Fibroblast of pulmonary artery (primary cell): ENCODE measurements at places on chromosomes 7 and 10.

DNA sequence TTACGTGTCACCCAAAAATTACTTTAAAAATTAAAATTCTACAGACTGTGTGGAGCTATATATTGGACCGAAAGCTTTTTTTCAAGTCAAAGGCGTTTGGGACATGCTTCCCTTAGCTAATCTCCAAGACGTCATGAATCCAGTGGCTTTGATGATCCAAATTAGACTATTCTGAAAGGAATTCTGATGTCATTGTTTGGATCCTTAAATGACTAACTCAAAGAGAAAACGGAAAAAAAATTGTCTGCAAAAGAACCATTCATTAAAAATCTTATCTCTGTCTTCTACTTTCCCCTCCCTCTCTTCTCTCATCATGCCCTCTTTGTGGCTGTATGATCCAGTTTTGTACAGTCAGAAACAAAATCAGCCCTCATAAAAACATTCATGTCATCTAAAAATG, 161.8 kb downstream of the ETV1 start:
- DNase-seq = peak; percentile 54

GRCh38 chr7:86600506-86601290, 43.0 kb upstream of the GRM3 start:
- DNase-seq = no peak

- no peak for DNase-seq
Observed at GRCh38 chr7:51140199-51141164, 176.1 kb downstream of the COBL start.

DNA sequence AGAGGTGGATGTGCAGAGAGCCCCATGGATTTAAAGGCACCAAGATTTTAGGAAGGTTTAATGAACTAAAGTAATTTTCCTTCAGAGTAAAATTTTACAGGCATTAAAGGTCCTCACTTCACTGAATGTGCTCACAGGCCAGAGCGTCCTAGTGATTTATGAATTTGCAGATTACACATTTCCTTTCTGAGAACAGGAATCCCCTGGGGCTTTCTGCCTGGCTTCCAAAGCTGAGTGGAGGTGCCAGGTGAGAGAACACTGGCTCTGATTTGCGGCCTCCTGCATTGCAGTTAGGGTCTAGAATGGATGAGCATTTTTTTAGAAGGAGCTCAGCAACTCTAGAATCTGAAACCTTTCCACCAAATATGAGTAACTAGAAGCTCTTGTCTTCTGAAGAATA, 194.3 kb downstream of the SORCS3 start:
- DNase-seq = no peak

DNA sequence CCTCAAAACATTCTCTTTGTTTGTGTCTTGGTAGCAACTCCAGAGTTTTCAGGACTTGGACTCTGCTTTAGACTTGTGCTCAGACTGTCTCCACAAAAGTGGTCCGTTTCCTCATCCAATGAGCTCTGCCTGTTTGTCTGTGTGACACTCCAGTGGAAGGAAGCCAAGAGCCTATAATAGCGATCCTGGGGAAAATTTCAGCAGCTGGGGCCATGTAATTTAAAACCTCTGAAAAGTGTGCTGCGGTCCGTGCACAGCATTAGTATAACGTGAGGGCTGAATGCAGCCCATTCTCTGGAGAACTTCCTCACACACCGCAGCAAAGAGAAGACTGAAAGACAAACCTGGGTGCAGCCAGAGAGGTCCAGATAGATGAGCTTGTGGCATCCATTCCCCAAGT, at the start of gene LRRC17:
TSS of gene LRRC17 (plus strand) at position 259 of the 400 bp plus-strand sequence. CDS start 20,914 bp downstream, outside the sequence.
- peak; percentile 94 for DNase-seq

- peak; percentile 66 for DNase-seq
Observed at GRCh38 chr10:28853195-28853594, 175.9 kb downstream of the BAMBI start.

DNA sequence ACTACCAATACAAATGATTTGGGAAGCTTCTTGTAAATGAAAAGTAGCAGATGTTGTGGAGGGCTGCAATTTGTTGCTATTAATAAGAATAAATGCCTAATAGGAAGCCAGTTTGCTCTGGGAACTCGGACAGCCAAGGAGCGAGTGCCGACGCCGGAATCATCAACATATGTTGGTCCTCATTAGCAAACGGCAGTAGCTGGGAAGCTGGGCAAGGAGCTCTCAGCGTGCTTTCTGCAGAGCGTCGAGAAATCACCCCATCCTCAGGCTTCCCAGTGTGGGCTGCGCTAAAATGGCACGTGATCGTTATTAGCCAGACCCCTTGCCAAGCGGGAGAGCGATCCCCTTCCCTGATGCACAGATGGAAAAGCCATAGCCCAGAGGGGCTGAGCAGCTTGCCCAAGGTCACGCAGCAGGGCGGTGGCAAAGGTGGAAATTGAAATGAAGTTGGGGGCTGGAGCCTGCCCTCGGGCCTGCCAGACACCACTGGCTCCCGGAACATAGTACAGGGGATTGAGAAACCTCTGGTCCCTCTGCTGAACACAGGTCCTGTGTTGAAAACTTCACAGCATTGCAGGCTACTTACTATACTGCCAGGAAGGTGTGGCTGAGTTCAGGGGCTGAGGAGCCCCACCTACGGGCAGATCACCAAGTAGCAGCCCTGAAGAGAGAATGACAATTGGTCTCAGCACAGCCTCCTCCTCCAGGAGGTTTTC, 326.9 kb downstream of the PLXNA4 start:
- peak; percentile 16 for DNase-seq

DNA sequence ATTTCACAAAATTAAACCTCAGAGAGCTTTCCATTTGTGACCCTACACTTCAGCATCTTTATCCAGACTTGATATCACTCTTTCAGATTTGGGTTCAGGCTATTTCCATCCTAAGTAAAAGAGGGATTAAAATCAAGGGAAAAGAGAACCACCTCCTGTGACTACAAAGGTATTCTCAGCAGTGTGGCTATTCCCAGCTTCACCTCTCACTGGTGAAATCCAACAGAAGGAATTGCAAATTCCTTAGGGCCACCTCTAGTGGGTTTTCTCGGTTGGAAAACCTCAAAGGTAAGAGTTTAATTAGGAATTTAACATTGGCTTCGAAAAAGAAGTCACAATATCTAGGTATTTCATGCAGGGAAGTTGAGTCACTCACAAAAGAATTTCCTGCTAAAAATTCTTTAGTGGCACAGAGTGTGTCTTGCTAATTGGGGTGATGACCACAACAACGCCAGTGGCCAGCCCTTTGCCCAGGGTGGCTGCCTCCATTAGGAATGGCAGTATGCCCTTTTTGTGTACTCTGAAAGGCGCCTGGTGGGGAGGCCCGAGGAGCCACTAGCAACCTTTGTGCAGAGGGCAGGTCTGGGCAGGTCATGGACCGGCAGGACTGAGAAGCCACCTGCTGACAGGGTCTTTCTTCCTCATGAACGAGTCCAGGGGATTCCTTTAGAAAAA, 52.2 kb downstream of the SEM1 start:
- DNase-seq = no peak

- DNase-seq = no peak
Observed at GRCh38 chr10:59823111-59823510, 69.9 kb upstream of the MRLN start.

DNA sequence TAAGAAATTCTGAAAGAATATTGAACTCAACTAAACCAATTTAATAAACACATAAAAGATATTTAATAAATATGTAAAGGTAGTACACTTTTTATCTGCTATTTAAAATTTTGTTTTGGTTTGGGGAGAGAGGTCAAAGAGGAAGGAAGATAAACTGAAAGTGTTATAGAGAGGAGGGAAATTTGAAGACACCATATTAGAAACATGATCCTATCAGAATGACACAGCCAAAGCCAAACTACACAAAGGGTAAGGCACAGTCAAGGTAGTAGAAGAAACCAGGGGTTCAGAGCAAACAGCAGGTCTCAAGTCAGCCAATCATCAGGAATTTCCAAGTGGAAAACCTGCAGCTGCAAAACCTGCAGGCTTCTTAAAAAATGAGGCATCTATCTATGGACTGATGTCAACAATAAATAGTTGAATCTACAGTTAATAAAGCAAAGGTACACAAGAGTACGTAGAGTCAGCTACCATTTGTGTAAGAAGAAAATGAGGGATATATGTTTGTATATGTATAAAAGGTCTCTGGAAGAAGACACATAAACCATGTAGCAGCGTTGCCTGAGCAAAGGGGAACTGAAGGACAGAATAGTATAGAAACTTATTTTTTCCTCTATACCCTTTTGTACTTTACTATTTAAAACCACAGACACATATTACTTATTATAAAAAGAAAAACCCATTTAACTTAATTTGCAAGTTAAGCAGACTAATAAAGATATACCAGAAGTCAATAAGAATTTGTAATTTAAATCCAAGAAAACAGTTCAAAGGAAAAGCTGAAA, 10.0 kb downstream of the ZNF800 start:
- no peak for DNase-seq

GRCh38 chr7:42236266-42236975, 588 bp downstream of the GLI3 start:
- DNase-seq = peak; percentile 66

GRCh38 chr10:26593896-26594295, 103.6 kb upstream of the PDSS1 start:
- DNase-seq = no peak

DNA sequence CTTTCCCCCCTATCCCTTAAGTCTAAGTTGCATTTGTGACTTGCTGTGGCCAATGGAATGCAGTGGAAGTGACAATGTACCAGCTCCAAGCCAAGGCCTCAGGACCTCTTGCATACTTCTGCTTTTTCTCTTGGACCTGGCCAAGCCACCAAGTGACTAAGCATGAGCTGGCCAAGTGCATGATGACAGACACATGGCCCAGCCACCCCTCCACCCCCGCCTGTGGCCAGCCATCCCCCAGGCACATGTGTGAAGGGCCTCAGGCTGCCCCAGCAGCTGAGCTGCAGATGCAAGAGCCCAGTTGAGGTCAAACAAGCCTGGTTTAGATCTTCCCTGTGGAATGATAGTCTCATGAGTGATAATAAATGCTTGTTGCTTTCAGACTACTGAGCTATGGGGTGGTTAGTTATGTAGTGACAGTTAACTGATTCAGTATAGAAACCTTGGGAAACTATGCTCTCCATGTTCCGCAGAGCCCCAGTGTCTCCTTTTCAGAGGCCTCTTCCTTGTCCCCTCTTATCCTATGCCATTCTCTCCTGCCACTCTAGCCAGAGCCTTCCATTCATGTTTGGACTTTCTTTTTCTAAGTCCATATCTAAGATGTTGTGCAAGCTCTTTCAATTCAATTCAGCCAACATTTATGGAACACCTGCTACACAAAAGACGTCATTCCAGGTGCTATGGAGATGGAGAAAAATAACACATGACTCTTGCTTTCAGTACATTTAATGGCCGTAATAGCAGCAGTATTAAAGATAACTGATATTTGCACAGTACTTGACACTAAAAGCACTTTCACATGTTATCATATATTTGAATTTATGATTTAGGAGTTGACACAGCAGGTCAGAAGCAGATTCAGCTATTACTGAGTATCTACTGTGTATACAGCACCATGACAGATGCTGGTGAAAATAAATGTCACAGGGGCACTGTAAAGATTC, 55.5 kb upstream of the LOXL4 start:
- DNase-seq = peak; percentile 77

GRCh38 chr7:146728141-146728540, 611.5 kb downstream of the CNTNAP2 start:
- no peak for DNase-seq

GRCh38 chr10:52318822-52319464, 4.9 kb downstream of the DKK1 start:
- peak; percentile 96 for DNase-seq

GRCh38 chr7:96076350-96076707, 245.6 kb downstream of the SLC25A13 start:
- DNase-seq = no peak
